ENCODE measurements at places on chromosomes 1 and 21. TPM values are rescaled to one million over a fixed set of nuclear protein-coding genes. Genes with fewer than 3 reads are reported as not detected.

- DNase-seq: no peak
Measured at GRCh38 chr1:21652101-21652936, 16.8 kb downstream of the RAP1GAP start.

The SEC16B gene
- total RNA-seq: 0.07 TPM

The KIF14 gene
- 23.6 TPM for total RNA-seq

GRCh38 chr1:31763671-31764311 lies 349 bp downstream of the ADGRB2 start:
- no peak for DNase-seq

DNA sequence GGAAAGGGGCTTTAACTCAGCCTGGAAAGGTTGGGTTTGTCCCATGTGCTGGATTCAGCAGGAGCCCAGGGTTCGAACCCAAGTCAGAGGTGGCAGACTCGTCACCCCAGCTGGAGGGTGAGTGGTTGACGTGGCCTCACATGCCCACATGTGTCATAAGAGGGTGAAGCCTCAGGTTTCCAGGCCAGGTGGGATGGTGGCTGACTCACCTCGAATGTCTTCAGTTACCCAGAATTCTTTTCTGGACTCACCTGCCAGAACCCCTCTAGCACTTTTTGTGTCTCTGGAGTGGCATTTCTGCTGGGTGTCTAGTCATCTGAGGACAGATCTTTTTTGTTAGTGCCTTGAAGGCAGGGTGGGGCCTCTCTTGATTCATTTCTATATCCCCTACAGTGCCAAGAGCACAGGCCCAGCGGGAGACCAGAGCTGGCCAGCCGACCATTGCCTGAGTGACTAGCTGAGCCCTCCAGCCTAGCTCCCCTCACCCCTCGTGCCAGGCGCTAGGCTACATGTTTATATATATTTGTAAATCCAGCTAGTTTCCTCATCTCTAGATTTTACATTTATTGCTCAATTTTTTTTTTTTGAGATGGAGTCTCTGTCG lies 28.1 kb downstream of the IL6R start:
- DNase-seq: peak; percentile 98

- DNase-seq: no peak
Measured at GRCh38 chr1:158100498-158100897, 80.2 kb upstream of the CD1D start.

DNA sequence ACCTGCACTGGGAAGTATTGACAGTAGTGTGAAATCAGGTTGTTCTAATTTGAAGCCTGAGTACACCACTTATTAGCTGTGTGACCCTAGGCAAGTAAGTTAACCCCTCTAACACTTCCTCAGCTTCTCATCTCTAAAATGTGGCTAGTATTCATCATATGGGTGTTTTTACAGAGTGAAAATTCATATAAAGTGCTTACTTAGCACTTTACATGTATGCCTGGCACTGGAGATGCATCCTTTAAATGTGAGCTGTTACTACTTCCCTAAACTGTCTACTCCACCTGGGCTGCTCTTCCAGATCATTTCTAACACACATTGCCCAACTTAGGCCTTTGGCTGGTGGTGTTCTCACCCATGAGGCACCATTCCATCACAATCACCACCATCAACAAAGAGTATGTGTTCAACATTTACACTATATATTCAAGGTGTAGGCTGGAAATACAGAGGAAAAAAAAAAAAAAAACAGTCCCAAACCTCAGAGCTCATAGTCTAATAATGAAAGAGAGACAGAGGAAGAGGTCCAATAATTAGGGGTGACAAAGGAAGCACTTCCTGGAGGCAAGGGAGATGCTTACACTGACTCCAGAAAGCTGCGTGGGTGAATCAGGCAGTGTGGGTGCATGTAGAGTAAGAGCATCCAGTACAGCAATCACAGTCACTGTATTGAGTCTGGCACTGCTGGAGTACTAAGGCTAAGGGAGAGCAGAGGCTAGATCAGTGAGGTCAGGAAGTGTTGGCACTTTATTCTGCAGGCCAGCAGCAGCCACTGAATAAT lies 3.6 kb downstream of the STX6 start:
- DNase-seq: no peak

The LCK gene
- 4.3 TPM for total RNA-seq

- no peak for DNase-seq
Measured at GRCh38 chr1:93253516-93253915, 73.0 kb downstream of the CCDC18 start.

DNA sequence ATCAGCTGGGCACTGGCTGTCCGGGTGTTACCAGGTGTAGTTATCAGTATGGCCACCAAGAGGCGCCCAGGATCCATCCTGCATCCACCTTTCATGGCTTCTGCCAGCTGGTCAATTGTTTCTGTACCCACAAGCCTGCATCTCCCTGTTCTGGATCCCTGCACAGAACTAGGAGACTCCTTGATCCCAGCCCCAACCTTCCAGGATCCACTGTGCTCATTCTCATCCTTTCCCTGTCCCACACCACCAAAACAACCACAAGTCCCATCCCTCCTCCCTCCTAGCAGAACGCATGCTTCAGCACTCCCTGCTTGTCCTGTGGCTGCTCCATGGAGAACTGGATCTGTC lies 27.2 kb upstream of the FOXE3 start:
- DNase-seq: peak; percentile 74

DNA sequence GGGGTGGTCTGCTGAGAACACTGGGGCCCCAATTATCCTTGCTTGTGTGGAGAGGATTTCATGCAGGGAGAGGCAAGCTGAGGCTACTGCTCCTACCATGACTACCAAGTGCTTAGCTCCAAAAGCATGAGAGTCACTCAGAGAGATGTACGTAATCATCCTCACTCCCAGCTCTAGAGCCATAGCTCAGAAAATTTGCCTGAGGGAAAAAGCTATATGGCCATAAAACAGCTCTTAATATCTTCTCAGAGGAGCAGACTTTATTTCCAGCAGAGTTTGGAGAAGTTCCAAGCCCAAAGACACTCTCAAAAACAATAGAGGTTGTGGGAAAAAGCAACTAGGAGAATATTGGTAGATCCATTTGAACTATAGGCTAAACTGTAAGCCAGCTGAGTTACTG lies 106.4 kb upstream of the PBX1 start:
- no peak for DNase-seq

GRCh38 chr1:153525088-153525728 lies 10.6 kb downstream of the S100A6 start:
- no peak for DNase-seq

GRCh38 chr1:234963904-234964702 lies 164.5 kb downstream of the TOMM20 start:
- no peak for DNase-seq

DNA sequence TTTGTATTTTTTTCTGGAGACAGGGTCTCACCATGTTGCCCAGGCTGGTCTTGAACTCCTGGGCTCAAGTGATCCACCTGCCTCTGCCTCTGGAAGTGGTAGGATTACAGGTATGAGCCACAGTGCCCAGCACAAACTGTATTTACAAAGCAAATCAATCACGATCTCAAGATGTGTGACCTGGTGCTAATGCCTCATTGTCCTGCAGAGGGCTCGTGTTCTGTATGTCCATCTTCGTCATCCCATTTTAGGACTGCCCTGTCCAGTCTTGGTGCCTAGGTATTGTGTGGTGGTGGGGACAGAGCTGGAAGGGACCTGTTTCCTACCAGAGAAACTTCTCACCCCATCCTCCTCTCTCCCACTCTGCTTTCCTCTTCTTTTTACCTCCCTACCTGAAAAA lies 20.2 kb downstream of the PROK1 start:
- DNase-seq: peak; percentile 28

The WNT9A gene
- 36.6 TPM for total RNA-seq

DNA sequence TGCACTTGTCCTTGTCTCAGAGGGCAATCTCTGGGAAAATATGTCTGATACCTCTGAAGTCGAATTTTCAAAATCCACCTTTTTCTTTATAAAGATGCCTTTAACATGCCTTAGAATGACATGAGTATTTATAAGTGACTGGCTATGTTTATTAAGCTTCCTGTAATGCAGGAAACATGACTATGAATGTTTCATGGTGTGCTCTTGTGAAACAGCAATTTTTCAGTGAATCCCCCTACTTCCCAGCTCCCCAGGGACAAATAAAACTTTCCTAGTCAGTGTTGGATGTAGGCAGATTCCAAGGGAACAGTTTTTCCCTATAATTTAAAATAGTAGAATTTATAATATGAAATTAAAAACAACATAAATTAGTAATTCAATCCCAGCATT lies 437.0 kb downstream of the LMO4 start:
- DNase-seq: peak; percentile 1

GRCh38 chr21:35818597-35818996 lies 241.7 kb downstream of the SETD4 start:
- no peak for DNase-seq

DNA sequence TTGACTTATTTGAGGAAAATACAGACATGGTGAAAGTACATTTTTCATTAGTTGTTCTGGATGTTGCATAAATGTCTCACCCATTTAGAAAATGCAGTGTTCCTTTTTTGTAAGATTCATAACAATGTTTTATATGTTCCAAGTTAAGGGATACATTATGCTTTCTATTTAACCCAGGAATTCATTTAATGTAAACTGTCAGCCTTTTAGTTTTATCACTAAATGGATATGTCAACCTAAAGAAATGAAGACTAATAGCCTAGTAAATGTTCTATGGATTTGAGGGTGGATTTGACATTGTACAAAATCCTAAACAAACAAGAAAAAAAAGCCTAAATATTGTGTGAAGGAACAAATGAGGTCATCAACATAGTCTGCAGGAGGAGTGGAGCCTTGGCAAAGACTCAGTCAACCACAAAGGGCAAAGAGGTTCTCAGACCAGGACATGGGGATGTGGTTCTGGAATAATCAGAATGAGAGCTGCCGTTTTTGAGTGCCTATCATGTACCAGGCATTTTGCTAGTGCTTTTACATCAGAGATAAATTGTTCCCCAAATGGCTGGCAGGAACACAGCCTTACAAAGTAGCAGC lies 8.8 kb upstream of the INSL5 start:
- DNase-seq: no peak

GRCh38 chr21:33121715-33122475 lies 52.0 kb downstream of the OLIG1 start:
- peak; percentile 34 for DNase-seq

The LCE2B gene
- not detected for total RNA-seq

GRCh38 chr1:22045604-22046228 lies 6.8 kb upstream of the CDC42 start:
- DNase-seq: peak; percentile 29

The NTRK1 gene
- 0.15 TPM for total RNA-seq

GRCh38 chr21:29654203-29654602 lies 285.6 kb downstream of the GRIK1 start:
- no peak for DNase-seq

- DNase-seq: no peak
Measured at GRCh38 chr1:243642936-243643335, 207.1 kb downstream of the AKT3 start.
